ENCODE measurements at places on chromosomes 13 and 19.

DNA sequence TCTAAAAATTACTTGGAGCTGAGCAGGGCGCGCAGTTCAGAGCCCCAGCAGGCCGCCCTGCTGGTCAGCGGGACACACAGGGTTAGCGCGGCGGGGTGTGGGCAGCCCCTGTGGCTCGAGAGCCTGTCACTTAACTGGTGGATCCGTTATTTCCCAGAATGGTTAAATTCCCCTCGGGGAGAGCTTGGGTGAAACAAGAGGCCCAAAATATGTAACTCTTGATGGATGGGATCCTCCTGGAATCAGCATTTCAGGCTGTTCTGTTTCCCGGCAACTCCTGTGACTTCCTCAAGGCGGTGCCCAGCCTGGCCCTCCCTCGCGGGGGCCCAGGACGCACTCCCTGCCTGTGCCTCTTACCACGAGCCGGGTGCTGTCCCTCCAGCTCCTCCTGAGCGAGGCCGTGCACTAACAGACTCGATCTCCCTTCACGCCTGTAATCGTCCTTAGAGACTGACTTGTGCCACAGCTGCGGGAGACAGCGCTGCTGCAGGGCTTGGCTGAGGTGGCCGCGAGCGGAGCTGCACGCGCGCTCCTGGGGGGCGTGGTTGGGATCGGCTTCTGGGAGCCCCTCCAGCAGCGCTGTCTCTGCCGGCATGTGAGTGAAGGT is 9.7 kb downstream of the PTBP1 start:
- no peak for DNase-seq

DNA sequence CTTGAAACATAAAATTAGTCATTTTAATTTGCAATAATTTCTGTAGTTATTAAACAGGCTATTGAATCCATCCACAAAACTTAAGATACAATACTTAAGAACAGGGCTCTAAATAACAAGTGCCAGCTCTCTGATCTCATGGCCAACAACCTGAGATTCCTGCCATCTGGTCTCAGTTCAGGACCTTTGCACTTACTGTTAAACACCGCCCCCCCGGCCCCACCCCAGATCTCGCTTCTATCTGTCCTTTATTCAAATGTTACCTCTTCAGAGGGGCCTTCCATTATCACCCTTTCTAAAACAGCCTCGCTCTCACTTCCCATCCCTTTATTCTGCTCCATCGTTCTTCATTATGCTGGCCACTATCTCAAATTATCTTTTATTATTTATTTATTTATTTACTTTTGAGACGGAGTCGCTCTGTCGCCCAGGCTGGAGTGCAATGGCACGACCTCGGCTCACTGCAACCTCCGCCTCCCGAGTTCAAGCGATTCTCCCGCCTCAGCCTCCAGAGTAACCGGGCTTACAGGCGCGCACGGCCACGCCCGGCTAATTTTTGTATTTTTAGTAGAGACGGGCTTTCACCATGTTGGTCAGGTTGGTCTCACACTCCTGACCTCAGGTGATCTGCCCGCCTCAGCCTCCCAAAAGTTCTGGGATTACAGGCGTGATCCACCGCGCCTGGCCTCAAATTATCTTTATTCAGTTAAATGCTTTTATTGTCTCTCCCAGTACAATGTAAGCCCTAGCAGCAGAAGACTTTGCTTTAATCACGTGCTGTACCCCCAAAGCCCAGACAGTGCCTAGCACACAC is 838 bp upstream of the SNRNP70 start:
- DNase-seq: no peak

GRCh38 chr13:41641961-41642360 is 184.6 kb downstream of the RGCC start:
- DNase-seq: no peak

GRCh38 chr19:29001597-29002245 is 211.2 kb downstream of the UQCRFS1 start:
- DNase-seq: no peak

DNA sequence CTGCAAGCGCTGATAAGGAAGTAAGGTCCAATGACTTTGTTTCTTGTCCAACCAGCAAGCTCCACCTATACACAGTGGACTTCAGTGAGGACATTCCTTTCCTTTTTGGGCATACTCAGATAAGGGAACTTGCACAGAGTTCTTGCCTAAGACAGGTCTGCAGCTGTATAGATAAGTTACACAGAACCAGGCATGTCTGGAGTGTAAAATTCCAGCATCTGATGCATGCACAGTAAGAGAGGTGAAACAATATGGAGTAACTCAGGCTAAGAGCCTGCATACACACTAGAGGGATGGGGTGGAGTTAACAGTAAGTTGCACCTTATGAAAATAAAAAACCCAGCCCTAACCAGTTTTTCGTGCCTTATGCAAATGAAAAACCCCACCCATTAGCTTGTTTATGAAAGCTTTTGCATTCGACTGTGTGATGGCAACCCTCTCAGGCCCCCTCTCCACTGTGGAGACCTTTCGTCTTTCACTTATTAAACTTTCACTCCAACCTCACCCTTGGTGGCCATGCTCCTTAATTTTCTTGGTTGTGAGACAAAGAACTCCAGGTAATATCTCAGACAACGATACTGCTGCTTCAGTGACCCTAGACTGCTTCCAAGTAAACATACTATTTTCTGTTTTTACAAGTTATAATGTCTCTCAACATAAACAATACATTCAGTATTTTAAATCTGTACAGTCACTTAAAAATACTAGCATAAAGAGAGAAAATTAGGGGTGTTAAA is 2859.0 kb upstream of the PCDH20 start:
- no peak for DNase-seq

DNA sequence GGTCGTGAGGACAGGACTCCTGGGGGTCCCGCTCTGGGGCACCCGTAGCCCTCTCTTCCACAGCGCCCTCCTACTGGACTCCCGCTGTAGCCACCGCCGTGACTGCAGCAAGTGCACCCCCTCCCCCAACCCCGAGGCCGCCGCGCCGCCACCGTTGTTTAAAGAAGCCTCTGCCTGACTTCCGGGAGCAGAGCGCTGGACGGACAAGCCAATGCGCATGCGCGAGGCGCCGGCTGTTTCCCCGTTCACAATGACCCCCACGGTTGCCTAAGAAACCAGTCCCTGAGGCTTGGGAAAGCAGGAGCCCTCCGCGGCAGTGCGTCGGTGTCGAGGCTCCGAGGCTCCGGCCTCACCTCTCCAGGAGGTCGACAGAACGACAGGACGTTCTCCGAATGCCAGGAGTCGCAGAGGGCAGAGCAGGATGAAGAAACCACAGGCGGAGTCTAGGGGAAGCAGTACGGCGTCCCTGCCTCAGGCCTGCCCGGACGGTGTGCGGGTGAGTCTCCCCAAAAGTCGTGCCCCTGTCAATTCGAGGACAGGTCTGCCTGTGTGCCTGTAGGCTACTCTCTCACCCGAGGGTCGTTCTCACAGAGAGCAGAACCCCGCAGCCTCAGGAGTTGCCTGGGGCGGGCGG is 70.5 kb upstream of the ZNF420 start:
- peak; percentile 10 for DNase-seq

- no peak for DNase-seq
These were observed 1230.3 kb downstream of the DIAPH3 start for GRCh38 chr13:58933475-58933874.

DNA sequence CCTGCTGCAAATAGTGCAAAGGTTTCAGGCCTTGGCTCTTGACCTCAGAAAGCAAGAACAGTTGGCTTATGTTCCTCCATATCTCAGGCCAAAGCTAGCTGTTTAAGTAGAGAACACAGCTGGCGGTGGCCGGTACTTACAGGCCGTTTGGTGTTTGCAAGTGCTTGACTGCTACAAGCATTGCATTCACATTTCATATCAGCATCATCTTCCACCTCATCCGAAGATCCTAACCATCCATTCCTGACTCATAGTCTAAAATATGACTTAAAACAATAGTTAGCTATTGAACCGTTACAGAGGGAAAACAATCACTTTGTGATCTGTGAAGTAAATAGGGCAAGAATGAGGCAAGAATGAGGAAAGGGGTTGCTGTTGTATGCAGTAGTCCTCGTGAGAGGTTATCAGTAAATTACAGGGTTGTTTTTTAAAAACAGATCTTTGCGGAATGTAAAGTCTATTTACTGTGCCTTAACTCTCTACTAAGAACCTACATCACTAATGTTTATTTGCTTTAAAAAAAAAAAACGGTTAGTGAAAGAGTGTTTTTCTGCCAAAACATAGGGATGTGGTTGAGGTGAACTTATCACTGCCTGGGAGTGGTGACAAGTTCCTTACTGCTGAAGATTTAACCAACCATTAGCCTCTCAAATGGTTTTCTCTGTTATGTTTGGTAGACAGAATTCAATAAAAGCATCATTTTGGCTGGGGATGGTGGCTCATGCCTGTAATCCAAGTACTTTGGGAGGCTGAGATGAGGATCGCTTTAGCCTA is 21.6 kb upstream of the WDR88 start:
- no peak for DNase-seq

GRCh38 chr19:30430206-30430734 is 58.1 kb downstream of the ZNF536 start:
- no peak for DNase-seq
